ENCODE measurements at places on chromosomes 7 and 10.
A peak's percentile ranks its signal among the peaks of the same experiment; 100 is the strongest.

DNA sequence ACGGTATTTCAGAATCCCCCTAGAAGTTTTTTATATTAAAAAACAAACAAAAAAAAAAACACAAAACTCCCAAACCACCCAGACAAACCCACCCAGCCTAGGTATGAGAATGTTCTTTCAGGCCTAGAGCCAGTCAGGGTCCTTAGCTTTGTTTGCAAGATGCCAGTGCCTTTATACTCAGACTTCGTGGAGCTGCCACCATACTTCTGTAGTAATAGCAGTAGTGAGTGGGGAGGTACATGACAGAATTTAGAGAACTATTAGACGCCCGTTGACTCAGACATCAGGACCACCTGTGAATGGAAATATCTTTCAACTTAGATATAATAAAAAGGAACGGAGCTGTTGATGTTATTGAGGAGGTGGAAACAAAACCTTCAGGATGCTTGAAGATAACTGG is 138.2 kb upstream of the MKLN1 start:
- no peak for DNase-seq

DNA sequence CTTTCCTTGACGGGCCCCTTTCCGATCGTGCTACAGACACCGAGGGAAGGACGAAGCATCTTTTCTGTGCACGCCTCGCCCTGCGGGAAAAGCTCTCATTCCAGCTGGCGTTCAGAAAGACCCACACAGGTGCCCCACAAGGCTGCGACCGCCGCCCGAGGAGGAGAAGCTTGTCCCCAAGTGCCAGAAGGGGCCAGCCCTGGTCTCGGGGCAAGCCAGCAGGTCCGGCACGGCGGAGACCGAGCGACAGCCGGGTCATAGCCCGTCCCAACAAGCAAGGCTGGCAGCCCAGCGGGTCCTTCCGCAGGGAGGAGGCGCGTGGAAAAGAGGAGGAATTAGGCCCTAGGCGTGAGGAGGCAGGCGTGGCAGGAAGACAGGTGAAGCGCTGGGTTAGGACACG is 62.7 kb downstream of the TNRC18 start:
- no peak for DNase-seq

DNA sequence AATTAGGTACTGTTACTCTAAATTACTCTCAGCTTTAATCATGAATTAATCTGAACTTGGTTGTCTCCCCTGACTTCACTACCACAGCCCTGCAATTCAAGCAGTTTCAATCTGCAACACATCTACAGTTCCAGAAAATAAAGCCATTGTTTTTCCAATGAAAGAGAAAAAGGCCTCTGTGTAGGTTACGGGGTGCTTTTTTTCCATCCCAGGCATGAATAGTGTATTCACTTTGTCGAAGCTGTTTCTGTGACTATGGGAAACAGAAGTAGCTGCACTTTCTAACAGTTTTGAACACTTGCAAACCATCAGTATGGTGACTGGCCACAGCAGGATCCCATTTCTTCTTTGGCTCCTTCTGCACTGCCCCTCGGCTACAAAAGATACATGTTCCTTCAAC is 460.2 kb downstream of the GRM8 start:
- no peak for DNase-seq

DNA sequence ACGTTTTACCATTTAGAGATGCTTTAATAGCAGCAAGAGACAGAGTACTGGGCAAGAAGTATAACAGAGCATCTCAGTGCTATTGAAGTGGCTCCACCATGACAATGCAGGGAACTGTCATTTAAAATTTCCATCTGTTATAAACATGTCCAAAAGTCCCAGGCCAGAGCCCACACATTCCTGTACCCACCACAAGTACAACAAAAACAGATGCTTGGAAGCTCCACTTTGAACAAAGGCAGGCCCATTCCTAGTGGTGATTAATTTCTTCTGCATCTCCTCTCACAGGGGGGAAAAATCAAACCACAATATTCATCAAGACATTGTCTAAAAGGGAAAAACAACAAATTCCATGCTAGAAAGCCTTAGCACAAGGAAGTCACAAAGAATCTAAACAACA is 627.9 kb downstream of the PARD3 start:
- DNase-seq = no peak

DNA sequence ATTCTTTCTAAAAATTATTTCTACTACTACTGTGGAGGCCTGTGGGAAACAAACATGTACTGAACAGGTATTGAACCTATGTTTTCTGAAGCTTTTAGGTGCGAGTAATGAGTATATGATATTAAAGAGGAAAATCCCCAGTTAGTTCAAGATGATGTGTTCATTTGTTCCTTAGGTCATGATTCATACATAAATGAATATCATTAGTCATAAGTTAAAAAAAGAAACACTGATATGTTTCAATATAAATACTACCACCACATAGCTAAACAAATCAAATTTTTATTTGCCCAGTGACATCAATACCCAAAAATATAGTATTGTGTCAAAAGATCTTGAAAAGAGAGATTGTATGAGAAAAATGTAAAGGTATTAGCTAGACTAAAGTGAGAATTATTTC is 210.7 kb upstream of the GNAI1 start:
- DNase-seq = no peak

DNA sequence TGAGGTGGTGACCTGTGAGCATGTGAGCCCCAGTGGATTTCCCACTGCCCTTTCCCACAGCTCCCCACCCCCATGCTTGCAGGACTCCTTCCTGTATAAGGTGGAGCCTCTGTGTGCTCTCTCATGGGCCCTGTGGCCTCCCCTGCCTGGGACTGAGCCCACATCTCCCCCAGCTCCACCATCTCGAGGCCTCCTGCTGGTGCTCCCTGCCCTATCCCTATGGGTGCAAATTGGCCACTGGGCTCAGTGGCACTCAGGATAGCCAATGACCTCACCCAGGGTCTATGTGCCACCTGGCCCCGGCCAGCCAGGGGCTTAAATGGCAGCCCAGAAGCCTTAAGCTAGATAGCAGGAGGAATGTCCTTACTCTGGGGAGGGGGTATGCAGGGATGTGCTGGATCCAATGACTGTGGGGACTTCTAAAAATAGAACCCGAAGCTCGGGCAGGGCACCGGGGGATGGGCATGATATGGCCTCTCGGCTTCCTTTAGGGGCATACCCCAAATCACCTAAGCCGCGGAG is 2.0 kb downstream of the LDB3 start:
- no peak for DNase-seq

GRCh38 chr7:129370812-129371211 is 63.4 kb upstream of the STRIP2 start:
- no peak for DNase-seq

- DNase-seq = peak; percentile 45
These were observed 292.9 kb upstream of the PITRM1 start for GRCh38 chr10:3465406-3465891.

DNA sequence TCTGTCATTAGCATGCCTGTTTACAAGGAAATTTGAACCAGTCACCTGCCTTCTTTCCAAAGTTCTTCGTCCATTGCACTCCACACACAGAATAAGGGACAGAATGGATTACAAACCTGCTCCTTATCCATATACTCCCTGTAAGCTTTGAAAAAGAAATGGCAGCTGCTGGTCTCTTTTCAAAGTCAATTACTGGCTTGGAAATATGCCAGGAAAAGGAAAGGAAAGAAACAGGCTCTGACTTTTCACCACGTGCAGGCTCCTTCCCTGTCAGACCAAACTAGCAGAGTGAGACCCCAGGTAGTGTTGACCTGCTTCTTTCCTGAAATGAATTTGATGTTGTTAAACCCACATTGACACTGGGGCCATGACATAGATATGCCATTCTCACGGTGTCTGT is 84.5 kb downstream of the LHFPL3 start:
- no peak for DNase-seq

DNA sequence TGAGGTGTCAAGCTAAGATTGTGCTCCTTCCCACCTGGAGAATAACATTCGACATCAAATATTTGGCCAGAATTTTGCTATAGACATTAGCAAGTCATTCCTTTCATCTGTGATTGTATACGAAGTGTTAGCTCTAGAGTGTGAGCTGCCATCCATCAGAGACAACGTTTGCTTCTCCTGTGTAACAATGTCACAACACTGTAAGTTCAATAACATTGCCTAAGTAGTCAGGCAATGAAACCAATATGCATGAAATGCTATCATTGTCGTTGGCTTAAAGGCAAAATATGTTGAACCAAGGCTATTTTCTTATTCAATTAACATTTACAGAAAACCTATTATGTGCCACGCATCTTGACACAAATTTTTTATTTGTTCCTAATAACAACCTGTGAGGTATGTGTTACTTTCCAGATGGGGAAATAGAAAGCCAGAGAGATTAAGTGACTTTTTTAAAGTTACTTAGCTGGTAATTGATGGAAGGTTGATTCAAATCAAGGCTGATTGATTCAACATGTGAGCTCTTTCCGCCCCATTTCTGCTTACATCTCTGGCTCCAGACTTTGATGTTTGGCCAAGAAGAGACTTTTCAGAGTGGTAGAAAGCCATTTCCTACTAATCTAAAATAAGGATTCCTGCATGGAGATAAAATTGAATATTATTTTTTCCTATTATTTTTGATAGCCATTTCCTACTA is 32.0 kb downstream of the BET1 start:
- DNase-seq = no peak

- DNase-seq = no peak
These were observed 274.0 kb upstream of the GALNT17 start for GRCh38 chr7:70857793-70858545.

DNA sequence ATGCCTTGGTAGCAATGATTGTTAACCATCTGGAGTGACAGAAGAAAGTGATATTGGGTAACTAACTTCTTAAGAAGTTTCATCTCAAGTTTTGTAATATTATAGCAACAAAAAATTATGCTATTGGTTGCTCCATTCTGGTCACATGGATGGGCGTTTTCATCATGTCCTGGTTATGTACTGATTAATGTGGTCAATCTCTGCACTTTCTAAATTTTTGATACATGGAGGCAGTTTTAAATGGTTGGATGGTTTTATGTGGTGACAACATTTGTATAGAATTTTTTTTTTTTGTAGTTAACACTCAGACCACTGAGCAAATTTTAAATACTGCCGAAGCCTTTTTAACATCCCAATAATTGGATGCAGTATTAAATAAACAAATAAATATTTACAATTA is 55.2 kb upstream of the CCAR1 start:
- no peak for DNase-seq

GRCh38 chr10:47019155-47020145 is 108.2 kb downstream of the PTPN20 start:
- DNase-seq = no peak

DNA sequence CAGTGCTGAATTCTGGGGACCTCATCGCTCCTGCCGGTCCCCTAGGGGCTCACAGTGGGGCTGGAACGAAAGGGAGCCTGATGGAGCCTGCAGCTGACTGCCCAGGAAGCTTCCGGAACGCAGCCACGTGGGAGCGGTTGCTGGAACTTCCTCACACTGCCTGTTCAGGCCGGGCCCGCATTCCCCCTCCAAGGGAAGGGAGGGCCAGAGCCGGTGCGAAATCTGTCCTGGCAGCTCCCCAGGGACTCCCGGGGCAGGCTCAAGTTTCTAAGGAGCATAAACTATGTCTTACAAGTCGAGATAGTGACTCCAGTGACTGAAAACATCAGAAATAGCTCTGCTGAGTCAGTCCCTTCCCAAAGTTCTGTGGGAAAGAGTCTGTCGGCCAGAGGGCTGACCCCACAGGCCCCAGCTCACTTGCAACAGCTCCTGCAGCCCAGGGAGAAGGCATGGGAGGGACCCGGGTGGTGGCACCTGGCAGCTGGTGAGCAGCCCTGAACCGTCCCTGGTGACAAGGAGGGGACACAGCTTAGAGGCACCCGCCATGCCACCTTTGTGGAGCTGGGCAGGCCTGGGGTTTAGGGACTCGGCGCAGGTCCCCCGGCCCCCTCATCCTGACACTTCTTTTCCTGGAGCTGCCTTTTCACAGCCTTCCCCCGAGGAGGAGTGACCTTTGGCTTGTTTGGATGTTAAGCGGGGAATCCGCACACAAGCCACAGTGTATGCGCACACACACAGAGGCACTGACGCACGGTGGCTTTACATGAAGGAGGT is 47.6 kb downstream of the PDGFA start:
- DNase-seq = no peak

DNA sequence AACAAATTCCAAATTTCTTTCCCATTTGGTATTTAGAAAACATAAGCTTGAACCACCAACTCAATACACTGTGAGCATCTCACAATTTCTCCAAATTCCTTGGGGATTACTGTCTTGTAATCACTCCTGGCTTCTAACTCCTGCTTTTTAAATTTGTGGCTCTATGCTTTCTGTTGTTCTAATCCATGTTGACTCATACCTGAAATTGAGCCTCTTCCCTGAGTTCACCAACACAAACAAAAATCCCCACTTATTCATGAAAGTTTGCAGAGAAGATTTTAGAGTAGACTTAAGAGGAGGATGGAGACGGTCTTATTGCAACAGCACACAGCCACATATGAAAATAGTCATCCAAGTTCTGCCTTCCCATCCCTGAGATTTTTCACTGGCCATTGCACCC is 252.5 kb downstream of the PTEN start:
- DNase-seq = no peak

- no peak for DNase-seq
These were observed 124.1 kb downstream of the MAD1L1 start for GRCh38 chr7:2108501-2109250.

- no peak for DNase-seq
These were observed 196.6 kb downstream of the BBS9 start for GRCh38 chr7:33325754-33326484.

DNA sequence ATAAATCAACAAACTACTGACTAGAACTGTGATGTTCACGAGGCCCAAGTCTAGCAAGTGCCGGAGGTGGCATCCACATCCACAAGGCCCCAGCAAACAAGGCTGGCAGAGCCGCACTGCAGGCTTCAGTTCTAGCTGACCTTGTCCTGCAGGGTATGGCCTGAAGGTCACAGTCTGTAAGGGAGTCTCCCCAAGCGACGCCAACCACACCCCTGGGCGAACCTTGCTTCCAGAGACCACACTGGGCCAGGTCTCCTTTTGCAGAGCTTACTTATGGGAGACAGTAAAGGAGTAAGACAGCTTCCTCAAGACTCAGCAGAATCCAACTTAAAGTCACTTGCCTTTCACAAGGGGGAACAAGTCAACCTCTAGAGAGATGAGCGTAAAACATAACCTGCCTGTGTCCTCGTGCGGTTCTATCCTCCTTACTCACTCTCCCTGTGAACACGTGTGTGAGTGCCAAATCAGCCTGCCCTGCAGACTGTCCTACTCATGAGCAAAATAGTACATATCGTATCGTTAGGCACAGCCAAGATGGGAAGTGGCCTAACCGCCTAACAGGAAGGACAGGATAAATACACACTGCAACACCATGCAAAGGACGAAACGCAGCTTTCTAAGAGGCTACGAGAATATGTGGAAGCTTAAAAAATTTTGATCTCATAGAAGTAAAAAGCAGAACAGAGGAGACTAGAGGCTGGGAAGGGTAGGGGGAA is 22.7 kb downstream of the FAM53B start:
- DNase-seq = peak; percentile 91

DNA sequence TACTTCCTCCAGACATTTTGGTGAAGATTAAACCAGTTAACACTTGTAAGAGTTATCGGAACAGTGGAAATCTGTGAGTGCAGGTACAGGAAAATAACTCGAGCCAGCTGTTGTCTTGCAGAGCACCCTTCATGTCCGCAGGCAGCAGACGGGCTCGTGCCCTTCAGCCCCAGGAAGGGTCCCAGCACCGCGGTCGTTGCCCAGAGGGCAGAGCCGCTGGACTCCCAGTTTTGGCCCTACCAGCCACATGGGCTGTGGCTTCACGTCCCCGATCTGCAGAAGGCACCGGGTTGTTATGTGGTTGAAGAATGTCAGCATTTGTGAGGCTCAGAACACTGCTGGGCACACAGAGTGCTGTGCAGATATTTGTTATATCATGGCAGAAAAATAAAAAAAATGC is 7.2 kb upstream of the ADARB2 start:
- DNase-seq = no peak

- DNase-seq = no peak
These were observed 175.9 kb downstream of the BAMBI start for GRCh38 chr10:28853195-28853594.
